ENCODE measurements at places on chromosomes 12 and 14.

DNA sequence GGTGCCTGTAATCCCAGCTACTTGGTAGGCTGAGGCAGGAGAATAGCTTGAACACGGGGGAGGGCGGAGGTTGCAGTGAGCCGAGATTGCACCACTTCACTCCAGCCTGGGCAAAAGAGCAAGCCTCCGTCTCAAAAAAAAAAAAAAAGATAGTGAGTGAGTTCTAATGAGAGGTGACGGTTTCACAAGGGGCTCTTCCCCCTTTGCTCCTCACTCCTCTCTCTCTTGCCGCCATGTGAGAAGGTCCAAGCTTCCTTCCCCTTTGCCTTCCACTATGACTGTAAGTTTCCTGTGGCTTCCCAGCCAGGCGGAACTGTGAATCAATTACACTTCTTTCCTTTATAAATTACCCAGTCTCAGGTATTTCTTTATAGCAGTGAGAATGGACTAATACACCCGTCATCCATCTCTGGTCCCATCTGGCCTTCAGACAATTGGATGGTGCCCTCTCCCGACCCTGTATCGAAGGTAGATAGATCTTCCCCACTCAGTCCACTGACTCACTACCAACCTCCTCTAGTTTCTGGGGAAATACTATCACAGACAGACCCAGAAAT, 27.0 kb upstream of the RCOR1 start:
- DNase-seq: no peak

DNA sequence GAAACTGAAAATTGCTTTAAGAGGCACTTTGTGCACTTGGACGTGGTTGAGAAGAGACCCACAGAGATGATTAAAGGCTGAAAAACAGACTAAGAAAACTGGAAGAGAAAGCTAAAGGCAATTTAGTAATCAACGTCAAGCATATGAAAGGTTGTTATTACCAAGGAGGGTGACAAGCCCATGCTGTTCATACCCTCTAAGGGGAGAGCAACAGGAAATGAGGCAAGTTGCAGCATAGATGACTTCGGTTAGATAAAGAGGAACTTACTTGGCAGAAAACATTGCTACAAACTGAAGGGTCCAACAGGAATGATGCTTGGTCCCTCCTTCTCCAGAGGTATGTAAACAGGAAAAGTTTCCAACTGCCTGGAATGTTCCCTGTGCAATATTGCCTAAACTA, 107.8 kb downstream of the DUSP6 start:
- no peak for DNase-seq

- no peak for DNase-seq
These were observed 99.6 kb downstream of the PTPN11 start for GRCh38 chr12:112518365-112518735.

DNA sequence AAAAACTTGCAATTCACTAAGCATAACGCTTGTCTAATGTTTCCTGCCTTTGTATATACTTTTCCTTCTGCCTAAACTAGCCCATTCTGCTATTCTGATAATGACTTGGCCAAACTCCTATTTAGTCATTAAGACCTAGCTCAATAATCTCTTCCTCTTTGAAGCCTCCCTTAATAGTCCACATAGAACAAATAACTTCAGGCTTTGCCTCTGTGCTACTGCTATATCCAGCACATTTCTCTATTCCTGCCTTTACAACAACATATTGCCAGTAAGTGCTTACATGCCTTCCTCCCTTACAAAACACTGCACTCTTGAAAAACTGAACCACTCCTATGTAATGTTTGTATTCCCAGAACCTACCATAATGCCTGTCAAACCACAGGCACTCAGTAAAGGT, 13.8 kb downstream of the PRICKLE1 start:
- no peak for DNase-seq

- DNase-seq: peak; percentile 72
These were observed 67.2 kb downstream of the RIC8B start for GRCh38 chr12:106841510-106842302.

DNA sequence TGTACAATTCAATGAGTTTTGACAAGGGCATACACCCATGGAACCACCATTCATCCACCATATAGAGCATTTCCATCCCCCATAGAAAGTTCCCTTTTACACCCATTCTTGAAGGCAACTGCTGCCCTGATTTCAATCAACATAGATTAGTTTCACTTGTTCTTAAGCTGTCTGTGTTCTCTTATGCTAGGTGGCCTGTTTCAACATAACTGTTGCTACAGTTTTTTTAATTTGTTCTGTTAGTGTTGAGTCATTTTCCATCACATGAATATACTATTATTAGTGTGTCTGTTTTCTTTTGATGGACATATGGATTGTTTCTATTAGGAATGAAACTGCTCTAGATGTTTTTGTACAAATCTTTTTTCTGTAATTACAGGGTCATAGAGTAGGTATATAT, 123.4 kb downstream of the PTPRQ start:
- no peak for DNase-seq

DNA sequence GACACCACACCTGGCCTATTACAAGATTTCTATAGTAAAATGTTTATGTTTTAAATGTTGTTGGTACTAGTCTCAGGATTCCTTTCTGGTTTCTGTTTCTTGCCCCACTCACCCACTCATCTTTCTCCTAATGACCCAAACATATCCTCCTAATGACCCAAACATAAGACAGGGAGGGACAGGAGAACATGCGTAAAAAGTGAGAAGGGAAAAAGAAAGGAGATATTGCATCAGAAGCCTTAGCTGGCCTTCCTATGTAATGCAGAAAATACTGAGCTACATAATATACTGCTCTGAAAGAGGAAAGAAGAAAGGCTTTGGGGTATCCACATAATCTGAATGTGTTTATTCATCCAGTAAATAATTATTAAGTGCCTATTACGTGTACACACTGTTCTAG, 104.6 kb upstream of the GPHB5 start:
- no peak for DNase-seq

- DNase-seq: no peak
These were observed 62.4 kb upstream of the PSMC1 start for GRCh38 chr14:90193925-90194324.

GRCh38 chr14:66070542-66071319, 415.4 kb upstream of the CCDC196 start:
- DNase-seq: no peak

DNA sequence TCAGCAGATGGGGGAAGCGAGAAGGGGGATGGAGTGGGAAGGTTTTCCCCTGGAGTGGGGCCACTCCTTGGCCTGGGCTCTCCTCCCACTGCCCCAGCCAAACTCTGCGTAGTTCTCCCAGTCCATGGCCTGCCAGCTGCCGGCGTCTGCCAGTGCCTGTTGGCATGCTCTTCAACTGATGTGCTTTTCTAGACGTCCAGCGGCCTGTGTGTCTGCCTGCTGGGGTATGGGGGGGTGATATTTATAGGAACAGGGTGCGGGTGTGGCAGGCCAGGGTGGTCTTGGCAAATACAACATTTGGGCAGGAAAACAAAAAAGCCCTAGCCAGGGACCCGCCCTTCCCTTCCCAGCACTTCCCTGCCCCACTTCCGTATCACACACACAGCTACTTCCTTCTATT, 786.3 kb upstream of the NOVA1 start:
- DNase-seq: no peak

GRCh38 chr14:39229222-39229543, 4.5 kb upstream of the MIA2 start:
- no peak for DNase-seq

- no peak for DNase-seq
These were observed 9.9 kb downstream of the SERPINA10 start for GRCh38 chr14:94282991-94283723.

- no peak for DNase-seq
These were observed 12.0 kb downstream of the MEG3 start for GRCh38 chr14:100837805-100838350.

DNA sequence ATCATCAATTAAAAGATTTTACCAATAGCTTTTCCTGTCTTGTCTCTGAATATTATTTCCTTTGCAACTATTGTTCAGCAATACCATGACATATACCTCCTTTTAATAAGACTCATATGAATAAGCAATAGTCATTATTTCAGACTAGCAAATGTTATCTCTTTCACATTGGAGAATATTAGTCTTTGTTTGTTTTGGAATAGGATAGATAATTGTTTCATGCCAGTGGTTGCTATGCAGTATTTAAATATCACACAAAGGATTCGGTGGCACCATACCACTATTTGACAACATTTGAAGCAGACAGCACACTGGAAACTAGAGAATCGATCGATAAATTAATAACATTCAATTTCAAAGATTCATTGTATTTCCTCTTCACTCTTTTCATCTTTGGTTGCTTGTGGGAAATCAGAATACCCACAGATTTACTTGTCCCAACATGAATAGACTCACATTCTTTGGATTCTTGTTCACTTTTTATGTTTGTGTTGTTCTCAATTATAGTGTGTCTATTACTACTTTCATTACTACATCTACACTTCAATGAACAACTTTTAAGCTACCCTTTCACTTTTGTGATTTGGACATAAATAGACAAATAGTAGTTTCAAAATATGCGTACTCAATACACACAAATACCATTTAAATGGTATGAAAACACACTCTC, 42.7 kb upstream of the TBPL2 start:
- peak; percentile 34 for DNase-seq

GRCh38 chr12:102350070-102350469, 130.3 kb downstream of the IGF1 start:
- DNase-seq: no peak

DNA sequence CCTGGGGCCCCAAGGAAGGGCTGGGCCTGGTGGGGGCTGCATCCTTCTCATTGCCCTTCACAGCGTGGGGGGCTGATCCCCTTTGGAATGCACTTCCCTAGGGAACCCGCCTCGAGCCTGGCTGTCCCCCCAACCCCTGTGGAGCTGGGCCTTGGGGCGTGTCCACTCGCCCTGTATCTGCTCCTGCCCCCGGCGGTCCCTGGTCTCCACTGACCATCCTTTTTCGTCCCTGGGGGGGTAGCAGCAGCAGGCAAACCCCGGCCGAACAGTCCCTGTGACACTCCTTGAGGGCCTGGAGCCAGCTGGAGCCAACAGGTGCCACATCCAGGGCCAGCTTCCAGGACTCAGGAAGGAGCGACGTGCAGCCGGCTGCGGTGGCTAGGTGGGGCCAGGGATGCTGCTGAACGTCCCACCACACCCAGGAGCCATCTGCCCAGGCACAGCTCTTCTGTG, 9.4 kb upstream of the GPR132 start:
- DNase-seq: no peak

- no peak for DNase-seq
These were observed 207.2 kb upstream of the BCL2L14 start for GRCh38 chr12:11863478-11863906.

- no peak for DNase-seq
These were observed 227.5 kb upstream of the LMO3 start for GRCh38 chr12:16833376-16834015.

GRCh38 chr14:64704143-64704742, at the start of gene PLEKHG3:
PLEKHG3 (plus strand) TSS chr14:64704424; CDS start chr14:64727632, 23,208 bp downstream.
- peak; percentile 82 for DNase-seq

GRCh38 chr12:128644664-128645296, 179.0 kb downstream of the SLC15A4 start:
- DNase-seq: no peak
